Hematopoietic multipotent progenitor cell (in vitro differentiated cells): ENCODE measurements at places on chromosomes 2 and 18.

- no peak for DNase-seq
Observed at GRCh38 chr2:99735753-99736152, 245.9 kb upstream of the REV1 start.

GRCh38 chr2:153373510-153374279, 104.9 kb downstream of the RPRM start:
- DNase-seq = no peak

DNA sequence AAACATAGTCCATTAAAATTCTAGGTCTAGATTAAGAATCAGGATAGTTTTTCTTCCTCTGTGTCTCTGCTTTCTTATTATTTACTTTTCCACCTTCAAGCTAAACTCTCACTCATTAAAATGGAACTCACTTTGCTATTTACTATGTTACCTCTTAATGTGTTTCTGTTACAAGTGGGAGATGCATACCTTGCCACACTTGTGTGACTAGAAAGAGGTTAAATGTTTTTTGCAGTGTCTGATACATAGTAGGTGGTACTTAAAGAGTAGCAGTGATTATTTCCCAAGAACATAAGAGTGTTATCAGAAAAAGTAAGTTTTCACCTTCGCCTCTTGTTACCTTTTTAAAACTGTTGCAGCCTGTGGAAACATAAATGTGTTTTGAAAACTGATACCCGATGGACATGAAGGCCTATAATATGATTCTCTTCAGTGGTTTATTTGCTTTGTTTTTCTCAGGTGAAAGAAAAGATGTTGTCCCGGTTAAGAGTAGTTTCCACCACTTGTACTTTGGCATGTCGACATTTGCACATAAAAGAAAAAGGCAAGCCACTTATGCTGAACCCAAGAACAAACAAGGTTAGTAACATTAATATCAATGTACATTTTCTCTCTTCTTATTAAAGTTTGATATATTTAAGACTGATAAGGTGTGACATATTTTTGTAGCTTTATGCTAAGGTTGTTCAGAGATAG, 16.6 kb downstream of the ME2 start:
- DNase-seq = no peak

GRCh38 chr2:121205321-121205942, 79.6 kb downstream of the TFCP2L1 start:
- no peak for DNase-seq

GRCh38 chr2:221293949-221294742, 278.0 kb downstream of the EPHA4 start:
- DNase-seq = no peak

DNA sequence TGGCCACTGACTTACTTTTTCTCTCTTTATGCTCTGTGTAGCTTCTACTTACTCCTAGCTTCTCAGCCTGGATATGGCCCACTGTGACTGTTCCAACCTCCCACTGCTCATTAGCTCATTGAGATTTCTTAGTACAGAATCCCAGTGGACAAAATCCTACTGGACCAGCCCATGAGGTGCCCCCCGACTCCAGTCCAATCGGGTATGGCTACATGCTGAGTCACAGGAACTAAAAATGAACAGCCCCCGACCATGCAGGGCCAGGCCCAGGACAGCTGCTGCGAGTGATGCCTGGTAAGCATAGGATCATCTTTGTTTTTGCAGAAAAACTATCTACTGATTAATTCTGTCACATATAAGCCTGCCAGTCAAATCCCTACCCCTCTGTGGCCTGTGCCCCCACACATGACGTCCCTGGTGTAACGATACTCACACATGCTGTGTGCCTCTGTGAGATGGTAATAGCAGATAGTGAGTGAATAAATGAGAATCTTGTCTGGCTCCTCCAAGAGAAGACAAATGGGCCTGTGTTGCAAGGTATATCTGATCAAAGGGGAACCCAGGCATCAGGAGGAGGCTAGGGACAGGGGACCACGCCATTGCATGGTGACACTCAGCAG, 85.9 kb upstream of the KLF7 start:
- no peak for DNase-seq

DNA sequence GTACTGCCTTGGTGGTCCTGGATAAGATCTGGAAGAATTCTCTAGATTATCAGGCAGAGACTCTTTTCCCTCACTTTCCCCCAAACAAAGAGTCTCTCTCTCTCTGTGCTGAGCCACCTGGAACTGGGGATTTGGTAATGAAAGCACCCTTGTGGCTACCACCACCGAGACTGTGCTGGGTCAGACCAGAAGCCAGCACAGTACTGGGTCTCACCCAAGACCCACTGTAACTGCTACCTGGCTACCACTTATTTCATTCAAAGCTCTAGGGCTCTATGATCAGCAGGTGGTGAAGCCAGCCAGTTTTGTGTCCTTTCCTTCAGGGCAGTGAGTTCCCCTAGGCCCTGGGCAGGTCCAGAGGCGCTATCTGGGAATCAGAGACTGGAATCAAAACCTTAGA, 269.6 kb upstream of the CWC22 start:
- DNase-seq = no peak
